SK-N-SH (cell line): ENCODE measurements at places on chromosomes 6 and 20. TPM values are rescaled to one million over a fixed set of nuclear protein-coding genes. Genes with fewer than 3 reads are reported as not detected.

DNA sequence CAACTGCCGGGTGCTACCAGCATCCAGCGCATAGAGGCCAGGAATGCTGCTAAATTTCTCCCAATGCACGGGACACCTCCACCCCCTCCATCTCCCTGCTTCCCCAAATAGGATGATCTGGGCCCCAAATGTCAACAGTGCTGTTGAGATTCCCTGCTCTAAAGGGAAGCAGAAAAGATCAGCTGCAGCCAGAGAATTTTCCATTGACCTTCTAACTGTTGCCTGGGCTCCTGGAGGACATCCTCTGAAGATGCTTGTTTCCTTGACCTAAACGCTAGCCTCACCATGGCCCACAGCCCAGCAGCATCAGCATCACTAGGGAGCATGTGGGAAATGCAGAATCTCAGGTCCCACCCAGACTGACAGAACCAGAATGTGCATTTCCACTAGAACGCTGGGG lies 161.3 kb downstream of the GMPR start:
- peaks cover 10% of the 10 kb centered on the region for H3K36me3 ChIP-seq
- no peaks in the 10 kb centered on the region for H3K27me3 ChIP-seq
- H3K27ac ChIP-seq = peak overlapping the region; percentile 82; the same call in 1 of the 2 replicates
- no peak overlapping the region for H3K4me3 ChIP-seq

DNA sequence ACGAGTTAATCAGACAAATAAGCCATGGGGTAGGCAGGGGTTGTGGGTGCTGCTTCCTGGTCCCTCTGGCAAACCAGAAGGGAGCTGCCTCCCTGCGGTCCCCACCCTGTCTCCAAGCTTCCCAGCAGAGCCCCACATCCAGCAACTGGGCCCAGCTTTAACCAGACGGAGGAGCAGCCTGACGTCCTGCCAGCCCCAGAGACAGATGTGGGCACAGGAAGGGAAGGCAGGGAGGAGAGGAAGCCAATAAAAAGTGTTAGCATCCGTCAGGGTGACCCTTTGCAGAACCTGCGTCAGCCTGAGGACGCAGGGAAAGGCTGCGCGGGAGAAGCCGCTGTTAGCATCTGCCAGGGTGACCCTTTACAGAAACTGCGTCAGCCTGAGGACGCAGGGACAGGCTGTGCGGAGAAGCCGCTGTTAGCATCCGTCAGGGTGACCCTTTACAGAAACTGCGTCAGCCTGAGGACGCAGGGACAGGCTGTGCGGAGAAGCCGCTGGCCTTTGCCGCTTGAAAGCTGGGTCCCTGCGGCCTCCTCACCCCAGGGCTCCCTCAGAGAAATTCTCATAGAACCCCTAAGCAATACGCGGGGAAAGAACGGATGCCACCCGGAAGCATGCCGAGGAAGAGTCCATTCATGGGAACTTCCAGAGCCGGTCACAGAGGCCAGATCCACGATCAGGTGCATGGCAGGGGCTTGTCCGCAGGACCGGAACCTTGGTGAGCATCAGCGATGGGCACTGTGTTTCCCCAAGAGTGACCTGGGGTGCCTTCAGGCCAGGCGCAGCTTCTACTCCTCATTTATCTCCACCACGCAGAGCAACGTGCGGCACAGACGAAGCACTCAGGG lies 15.9 kb downstream of the DLL1 start:
- H3K4me1 ChIP-seq = no peaks in the 10 kb centered on the region
- H3K4me3 ChIP-seq = no peak overlapping the region
- no peaks in the 10 kb centered on the region for H3K36me3 ChIP-seq

GRCh38 chr20:49674383-49675352 lies 39.0 kb downstream of the B4GALT5 start:
- H3K36me3 ChIP-seq = no peaks in the 10 kb centered on the region
- H3K4me3 ChIP-seq = no peak overlapping the region
- H3K27ac ChIP-seq = no peak overlapping the region

GRCh38 chr20:7879883-7880282 lies 60.4 kb downstream of the HAO1 start:
- DNase-seq = no peak
- no peak overlapping the region for H3K4me3 ChIP-seq
- H3K27ac ChIP-seq = no peak overlapping the region
- H3K4me1 ChIP-seq = no peaks in the 10 kb centered on the region
- H3K27me3 ChIP-seq = peaks cover 5% of the 10 kb centered on the region; the same call in 1 of the 2 replicates

DNA sequence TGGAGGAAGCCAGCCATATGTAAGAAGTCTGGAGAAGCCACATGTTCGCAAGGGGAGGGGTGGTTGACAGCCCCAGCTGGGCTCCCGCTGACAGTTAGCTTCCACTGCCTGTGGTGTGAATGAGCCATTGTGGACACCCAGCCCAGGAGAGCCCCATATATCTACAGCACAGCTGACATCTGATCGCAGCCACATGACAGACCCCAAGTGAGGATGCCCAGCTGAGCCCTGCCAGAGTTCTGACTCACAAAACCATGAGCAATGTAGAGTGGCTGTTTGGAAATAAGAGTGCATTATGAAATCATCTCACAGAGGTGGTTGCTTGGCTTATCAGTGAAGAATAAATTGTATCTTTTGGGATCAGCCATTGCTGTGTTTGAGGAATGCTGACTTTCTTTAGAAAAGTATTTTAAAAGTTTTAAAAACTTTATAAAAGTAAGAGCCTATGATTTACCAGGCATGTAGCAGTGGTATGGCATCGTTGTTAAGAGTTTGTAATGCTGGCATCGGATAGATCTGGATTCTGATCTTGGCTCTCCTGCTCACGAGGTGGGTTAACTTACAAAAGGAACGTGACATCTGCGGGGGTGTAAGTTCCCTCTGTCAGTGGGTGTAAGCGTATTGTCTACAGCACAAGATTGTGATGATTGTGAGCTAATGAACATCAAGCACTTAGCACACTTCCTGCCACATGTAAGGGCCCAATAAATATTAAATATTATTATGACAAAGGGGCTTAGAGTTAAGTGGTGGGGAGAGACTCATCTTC lies 24.1 kb downstream of the CFAP61 start:
- no peaks in the 10 kb centered on the region for H3K36me3 ChIP-seq
- peaks cover 4% of the 10 kb centered on the region; the same call in 1 of the 2 replicates for H3K27me3 ChIP-seq
- no peak overlapping the region for H3K4me3 ChIP-seq
- no peak overlapping the region for H3K27ac ChIP-seq
- no peak for DNase-seq
- no peaks in the 10 kb centered on the region for H3K4me1 ChIP-seq

GRCh38 chr6:166853371-166854325 lies 102.7 kb downstream of the RNASET2 start:
- H3K4me1 ChIP-seq = peaks cover 4% of the 10 kb centered on the region; the same call in 1 of the 2 replicates
- H3K4me3 ChIP-seq = no peak overlapping the region
- no peaks in the 10 kb centered on the region for H3K36me3 ChIP-seq
- no peak overlapping the region for H3K27ac ChIP-seq
- no peaks in the 10 kb centered on the region for H3K27me3 ChIP-seq
- no peak for DNase-seq

GRCh38 chr6:113414511-113414910 lies 442.6 kb upstream of the MARCKS start:
- peak; percentile 26 for DNase-seq
- H3K4me3 ChIP-seq = no peak overlapping the region
- peak overlapping the region; percentile 85 for H3K27ac ChIP-seq
- H3K27me3 ChIP-seq = no peaks in the 10 kb centered on the region

Gene SAMD10
- polyA plus RNA-seq = 11.0 and 11.6 TPM in 2 replicates

Gene FAM209B
- polyA plus RNA-seq = not detected in 2 replicates

Gene EHMT2
- polyA plus RNA-seq = 50.1 and 72.0 TPM in 2 replicates
